ENCODE measurements at places on chromosomes 3 and 15.

- DNase-seq: peak; percentile 38
Measured at GRCh38 chr15:66834881-66835878, 133.1 kb downstream of the SMAD6 start.

DNA sequence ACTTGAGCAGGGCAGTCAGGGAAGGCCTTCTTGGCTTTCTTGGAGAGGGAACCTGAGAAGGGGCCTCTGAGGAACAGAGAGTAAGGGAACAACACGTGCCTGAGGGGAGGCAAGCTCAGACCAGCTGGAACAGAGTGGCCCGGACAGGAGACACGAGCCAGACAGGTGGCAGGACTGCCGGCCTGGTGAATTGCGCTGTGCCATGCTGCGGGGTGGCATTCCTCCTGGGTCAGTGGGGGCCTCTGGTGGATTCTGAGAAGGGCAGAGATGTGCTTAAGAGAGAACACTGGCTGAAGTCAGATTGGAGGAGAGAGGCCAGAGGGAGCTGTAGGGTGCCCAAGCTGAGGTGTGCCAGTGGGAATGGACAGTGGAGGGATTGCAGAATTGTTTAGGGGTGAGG is 4.9 kb downstream of the CHAC1 start:
- DNase-seq: no peak

DNA sequence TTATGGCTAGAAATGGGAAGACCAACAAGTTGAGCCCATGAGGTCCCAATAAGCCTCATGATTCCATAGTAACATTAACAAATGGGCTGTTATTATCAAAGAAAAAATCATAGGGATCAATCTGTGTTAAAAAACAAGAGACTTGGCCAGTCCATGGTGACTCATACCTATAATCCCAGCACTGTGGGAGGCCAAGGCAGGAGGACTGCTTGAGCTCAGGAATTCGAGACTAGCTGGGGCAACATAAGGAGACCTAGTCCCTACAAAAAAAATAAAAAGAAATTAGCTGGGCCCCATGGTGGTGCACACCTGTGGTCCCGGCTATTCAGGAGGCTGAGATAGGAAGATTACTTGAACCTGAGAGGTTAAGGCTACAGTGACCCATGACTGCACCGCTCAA is 124.8 kb downstream of the DMXL2 start:
- no peak for DNase-seq

DNA sequence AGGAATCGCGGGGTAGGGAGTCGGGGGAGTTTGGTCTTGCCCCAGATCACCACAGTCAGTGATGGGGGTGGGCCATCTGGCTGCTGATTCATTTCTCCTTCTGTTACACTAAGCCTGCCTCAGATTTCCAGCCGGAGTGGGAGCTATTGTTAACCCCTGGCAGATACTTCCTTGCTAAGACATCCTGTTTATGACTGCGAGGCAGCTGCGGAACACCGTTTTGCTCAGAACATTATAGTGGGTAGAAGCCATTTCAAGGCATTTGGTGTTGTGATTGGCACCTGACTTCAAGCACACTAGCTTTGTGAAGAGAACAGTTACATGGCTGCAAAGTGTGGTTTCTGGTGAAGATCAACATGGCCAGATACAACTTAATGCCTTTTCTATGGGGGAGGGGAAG is 73.8 kb downstream of the FLNB start:
- DNase-seq: no peak

- DNase-seq: no peak
Measured at GRCh38 chr3:184240384-184241140, 8.2 kb downstream of the ALG3 start.

DNA sequence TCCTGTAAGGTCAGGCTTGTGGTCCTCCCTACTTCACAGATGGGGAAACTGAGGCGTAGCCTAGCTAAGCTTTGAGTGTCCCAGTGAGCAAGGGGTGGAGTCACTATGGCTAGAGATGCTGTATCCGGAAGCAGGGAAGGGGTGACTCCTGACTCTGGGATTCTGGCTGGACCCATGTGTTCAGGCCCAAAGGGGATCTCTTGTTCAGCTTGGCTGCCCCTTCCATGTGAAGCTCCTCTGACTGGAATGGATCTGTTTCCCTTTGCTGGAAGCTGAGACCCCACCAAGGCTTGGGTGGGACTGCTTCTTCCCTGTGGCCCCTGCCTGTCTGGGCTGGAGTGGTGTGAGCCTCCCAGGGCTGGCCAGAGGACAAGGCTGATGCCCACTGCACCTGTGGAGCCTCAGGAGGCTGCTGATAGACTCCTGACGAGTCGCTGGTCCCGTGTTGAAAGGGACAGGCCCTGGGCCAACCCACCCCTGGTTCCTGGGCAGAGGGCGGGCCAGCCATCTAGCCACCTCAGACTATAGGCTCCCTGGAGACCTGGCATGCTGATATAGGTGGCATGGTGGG is 1.0 kb downstream of the MAPKAPK3 start:
- no peak for DNase-seq

DNA sequence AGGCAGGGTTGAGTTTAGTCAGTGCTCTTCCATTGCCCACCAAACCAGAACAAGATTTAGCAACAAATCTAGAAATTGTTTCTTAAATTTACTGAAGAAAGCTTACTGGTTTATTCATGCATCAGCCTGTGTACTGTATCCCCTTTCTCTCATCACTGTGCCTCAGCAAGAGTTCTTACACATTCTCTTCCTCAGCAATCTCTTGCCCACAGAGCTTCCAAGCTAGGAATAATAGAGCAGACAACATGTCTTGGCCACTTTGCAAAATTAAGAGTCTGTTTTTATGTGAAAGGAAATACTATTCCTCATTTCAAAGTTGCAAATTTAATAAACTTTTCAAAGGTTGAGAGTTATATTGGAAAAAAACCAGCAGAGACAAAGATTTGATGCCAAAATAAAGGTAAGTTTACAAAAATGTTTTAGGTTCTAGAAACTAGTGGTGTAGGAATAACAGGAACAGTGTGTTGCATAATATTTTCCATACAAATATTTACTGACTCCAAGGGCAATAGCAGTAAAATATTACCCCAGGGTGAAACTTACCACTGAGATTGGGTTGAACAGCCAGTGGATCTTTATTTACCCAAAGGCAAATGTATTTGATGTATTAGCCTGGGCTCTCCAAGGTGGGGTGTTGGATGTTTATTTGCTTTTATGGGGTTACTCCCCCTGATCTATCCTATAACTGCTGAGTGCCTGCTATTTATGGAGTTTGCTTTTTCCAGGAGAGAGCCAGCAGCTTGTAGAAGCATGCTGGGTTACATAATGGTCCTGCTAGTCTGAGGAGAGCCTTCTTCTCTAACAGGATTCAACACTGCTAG is 276.7 kb downstream of the ADAMTSL3 start:
- no peak for DNase-seq

DNA sequence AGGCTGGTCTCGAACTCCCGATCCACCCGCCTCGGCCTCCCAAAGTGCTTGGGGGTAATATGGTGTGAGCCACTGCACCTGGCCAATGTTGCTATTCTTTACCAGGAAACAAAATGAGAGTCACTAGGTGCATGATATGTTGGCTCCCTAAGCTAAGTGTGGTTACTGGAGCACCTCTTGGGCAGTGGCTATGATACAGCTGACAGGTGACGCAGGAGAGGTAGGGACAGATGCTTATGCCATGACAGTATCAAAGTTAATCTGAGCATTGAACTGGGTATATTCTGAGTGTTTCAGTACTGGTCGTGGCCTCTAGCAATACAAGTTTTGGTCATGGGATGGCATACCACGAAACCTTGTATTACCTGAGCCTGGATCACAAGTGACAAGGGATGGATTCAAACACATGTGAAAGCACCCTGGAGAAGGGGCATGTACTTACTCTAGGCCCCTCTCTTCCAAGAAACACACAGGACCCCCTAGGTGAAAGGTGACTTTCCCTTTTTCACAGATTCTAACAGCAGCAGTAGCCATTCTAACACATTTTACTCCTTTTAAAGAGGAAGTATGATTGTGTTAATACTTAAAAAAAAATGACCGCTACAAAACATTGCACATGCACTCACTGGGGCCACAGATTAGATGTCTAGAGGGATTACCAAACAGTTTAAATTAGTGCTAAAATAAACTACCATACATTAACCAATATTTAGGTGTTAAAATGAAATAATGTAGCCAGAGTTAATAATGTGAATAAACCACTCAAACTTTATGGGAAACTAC is 467.3 kb downstream of the SHQ1 start:
- no peak for DNase-seq

DNA sequence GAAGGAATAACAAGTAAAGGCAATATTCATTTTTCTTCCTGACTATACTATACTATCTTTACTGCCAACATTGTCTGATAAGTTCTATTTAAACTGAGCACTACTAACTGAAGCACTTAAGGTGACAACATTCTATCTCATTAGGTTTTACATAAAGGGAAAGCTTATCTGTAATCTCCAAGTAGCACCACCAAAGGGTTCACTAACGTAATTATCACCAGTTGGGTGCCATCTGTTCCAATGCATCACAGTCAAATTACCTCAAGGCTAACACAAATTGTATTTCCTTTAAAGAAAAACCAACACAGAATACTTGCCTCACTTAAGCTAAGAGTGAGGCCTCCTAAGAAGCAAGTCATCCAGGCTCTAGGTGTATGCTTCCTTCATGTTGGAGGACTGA is 453.8 kb downstream of the RAP2B start:
- DNase-seq: no peak

Data from left forelimb (tissue), 1 donor.